Activated CD4-positive, alpha-beta T cell treated with anti-CD3 and anti-CD28 coated beads for 1 hour (primary cell): ENCODE measurements at places on chromosomes 4 and X.

- DNase-seq, result no peak
Observed at GRCh38 chr4:24053934-24054333, 164.1 kb upstream of the PPARGC1A start.

DNA sequence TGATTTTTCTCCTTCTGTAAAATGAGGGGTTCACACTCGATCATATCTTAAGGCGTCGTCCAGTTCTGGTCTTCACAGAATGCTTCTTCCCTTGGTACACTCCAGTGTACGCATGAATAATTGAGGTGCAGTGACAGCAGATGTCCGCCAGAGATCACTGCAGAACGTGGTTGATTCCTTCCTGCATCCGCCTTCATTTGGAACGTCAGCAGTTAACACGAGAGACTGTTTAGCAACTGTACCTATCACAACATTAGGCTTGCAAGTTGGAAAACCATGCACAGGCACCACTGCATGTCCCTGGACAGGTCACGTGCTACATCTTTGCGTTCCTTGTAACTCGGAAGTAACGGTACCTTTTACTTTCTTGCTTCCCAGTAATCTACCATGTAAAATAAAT, 66.0 kb upstream of the GEMIN8 start:
- DNase-seq, result peak; percentile 8

DNA sequence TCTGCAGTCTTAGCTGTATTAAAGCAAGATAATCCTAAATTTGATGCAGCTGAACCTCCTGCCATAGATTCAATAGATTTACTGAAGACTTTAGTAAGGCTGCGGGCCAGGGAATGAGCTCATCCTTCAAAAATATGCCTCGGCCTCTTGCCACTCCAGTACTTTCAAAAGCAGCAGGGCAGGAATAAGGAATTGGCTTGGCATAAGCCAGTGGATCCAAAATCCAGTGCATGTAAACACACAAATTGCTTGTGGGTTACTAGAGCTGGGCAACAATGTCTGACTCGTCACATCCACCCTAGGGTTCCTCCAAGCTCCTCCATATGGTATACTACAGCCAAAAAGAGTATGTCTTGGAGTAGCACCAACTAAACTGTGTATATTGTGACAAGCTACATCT, 165.0 kb downstream of the AMELX start:
- DNase-seq, result no peak

DNA sequence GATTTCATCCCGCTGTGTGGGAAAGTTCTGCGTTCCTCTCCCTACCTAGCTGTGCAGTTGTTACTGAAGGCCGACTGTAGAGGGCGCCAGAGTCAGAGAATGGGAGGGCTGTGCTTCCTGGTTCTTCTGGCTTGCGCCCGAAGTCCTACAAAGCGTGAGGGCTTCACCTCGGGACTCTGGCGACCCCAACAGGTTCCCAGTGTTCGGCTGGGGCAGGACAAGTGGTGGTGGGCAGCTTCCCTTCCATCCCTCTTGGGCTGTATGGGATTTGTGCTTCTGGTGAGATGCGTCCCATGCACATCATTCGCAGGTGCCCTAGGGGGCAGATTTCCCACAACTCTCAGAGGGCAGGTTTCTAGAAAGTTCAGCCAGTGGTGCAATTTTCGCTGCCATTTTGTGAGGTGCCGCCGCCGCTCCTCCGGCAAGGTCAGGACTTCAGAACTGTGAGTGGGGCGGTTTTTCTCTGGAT, 27.3 kb downstream of the CT45A1 start:
- no peak for DNase-seq

DNA sequence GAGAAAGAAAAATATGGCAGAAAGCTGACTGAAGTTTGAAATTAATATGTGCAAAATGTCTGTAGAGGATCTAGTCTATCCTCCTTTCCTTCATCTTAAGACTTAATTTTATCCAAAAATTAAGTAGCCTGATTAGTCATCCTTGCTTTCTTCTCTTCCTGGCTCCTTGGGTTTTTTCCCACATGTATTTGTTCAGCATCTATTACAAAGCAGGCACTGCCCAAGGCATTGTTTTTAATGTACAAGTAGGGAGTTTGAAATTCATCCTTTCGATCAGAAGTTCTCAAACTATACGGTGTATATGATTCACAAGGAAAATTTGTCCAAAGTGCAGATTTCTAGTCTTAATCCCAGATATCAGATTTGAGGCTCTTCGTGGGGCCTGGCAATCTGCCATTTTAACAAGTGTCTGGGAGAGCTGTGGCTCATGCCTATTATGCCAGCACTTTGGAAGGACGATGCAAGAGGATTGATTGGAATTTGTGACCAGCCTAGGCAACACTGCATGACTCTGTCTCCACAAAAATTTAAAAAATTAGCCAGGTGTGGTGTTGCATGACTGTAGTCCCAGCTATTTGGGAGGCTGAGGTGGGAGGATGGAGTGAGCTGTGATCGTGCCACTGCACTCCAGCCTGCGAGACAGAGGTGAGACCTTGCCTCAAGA, 19.4 kb upstream of the YTHDC1 start:
- no peak for DNase-seq

GRCh38 chrX:154022108-154022507, 2.4 kb upstream of the IRAK1 start:
- no peak for DNase-seq

DNA sequence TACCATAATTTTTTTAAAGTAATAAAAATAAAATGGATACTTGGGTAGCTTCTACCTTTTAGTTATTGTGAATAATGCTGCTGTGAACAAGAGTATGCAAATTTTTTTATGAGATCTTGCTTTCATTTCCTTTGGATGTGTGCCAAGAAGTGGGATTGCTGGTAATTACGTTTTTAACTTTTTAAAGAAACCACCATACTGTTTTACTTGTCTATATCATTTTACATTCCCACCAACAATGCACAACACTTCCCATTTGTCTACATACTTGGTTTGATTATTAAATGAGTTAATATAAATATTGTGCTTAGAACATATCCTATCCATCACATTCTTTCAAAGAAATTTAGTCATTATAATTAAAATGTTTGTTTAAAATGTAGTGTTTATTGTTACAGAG, 3.9 kb upstream of the SULT1B1 start:
- no peak for DNase-seq

GRCh38 chr4:24889991-24890390, 22.9 kb downstream of the CCDC149 start:
- DNase-seq, result no peak

DNA sequence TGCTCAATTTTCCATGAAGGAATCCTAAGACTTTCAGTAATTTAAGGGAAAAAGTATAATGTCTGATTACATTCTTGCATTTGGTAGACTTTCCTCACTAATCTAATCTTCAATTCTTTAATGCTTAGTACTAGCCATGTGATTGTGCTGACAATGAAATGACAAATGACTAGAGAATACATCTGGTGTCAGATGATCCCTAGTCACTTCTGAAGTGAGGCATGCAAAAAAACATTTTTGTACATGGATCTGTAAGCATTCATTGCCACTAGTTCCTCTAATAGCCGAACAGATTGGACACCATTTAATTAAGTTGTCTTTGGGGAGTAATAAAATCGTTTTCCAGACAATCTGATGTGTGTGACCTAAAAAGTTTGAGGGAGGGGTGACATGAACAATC, 62.7 kb upstream of the NRK start:
- DNase-seq, result no peak

DNA sequence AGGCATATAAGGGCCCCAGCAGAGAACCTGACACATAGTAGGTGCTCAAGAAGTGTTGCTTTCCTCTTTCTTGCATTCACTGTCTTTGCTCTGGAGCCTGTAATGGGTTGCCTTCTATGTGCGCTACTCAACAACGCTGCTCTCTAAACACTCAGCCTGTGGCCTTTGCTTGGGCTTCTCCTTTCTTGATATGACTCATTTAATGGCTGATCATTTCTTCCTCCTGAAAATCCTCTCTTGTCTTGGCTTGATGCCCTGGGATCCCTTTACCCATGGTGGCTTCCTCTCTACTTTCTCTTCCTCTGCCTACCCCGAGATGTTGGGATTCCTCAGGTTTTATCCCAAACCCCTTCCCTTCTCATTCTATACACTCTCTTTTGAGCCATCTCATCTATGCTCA, 19.9 kb upstream of the PJA1 start:
- DNase-seq, result no peak

GRCh38 chr4:6420036-6420435, 52.4 kb downstream of the PPP2R2C start:
- DNase-seq, result no peak

DNA sequence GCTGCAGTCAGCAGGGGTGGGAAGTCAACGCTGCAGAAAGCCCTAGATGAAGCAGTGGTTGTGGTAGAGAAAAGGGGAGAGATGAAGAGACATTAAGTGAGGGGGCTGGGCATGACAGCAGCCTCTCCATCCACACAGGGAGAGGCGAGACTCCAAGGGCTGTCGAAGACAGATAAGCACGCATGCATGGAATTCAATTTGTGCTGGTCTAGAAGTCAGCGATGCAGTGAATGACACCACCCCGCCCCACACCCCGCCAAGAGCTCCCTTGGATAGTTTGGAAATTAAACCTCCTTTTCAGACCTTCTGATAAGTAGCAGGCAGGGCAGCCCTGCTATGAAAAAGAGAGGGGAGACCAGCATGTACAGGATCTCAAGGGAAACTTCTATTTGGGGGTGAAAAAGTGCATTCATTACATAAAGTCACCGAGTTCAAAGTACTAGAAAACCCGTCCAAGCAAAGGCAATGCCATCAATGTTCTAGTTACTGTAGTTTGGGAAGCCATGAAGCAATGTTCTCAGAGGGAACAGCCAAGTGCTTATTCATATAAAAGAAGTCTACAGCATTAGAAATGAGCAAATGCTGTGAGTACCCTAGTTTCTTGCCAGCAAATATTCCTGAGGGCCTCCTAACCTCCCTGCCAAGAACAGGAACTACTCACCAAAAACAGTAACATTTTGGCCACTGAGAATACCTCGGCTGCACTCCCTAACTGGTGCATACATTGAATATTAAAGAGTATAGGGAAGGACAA, 152.3 kb upstream of the ANXA10 start:
- no peak for DNase-seq

GRCh38 chrX:97844943-97845342, 961.2 kb downstream of the RPA4 start:
- no peak for DNase-seq

DNA sequence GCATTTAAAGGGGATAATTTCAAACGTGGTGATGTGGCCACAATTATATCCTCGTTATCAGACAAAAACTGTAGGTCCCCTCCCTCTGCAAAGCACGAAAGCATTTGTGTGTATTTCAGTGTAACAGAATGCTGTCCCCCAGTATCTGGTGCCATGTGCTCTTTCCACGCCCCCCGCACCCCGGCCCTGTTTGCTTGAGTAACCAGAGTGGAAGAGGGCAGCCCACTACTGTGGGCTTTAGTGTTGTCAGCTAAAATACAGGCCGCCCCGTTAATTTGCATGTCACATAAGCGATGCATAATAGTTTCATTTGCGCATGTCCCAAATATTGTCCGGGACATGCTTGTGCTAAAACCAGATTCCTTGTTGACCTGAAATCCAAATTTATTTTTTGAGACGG, 110.1 kb downstream of the PHKA2 start:
- DNase-seq, result no peak

- no peak for DNase-seq
Observed at GRCh38 chr4:180832073-180832472, 1411.1 kb upstream of the TENM3 start.

DNA sequence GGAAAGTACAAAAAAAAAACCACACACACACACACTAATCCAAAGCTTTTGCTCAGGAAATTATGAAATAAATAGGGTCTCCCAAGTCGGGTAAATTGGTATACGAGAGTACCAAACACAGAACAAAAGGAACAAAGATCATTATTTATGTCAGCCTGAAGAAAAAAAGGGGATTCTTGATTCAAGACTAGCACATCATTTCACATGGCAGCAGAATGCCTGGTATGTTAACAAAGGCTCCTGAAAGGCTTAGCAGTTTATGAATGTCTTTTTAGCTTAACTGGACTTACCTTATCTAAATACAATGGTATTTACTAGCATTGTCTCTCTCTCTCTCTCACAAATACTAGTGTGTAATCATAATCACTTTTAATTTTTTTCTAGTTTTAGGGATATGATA, 11.3 kb downstream of the RAP2C start:
- DNase-seq, result no peak

- no peak for DNase-seq
Observed at GRCh38 chrX:37287741-37288444, 61.3 kb upstream of the PRRG1 start.

- no peak for DNase-seq
Observed at GRCh38 chr4:56768763-56769162, 52.7 kb downstream of the SPINK2 start.

DNA sequence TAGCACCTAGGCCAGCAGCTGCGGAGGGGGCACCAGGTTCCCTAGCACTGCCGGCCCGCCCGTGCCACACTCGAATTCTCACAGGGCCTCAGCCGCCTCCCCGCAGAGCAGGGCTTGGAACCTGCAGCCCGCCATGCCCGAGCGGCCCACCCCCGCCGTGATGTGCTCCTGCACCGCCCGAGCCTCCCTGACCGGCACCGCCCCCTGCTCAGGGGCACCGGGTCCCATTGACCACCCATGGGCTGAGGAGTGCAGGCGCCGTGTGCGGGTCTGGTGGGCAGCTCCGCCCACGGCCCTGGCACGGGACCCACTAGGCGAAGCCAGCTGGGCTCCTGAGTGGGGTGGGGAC, 35.4 kb upstream of the ENPP6 start:
- no peak for DNase-seq

DNA sequence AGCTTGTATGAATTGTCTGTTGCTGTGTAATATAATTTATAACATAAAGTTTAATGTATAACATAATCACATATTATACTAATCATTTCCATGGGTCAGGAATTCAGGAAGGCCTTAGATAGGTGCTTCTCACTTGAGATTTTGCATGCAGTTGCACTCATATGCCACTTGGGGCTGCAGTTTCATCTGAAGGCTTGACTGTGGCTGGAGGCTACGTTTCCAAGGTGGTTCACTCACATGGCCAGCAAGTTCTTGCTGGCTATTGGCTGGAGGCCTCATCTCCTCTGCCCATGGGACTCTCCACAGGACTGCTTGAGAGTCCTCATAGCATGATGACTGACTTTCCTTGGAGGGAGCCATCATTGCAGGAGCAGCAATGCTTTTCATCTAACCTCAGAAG, 53.4 kb upstream of the STX18 start:
- no peak for DNase-seq

DNA sequence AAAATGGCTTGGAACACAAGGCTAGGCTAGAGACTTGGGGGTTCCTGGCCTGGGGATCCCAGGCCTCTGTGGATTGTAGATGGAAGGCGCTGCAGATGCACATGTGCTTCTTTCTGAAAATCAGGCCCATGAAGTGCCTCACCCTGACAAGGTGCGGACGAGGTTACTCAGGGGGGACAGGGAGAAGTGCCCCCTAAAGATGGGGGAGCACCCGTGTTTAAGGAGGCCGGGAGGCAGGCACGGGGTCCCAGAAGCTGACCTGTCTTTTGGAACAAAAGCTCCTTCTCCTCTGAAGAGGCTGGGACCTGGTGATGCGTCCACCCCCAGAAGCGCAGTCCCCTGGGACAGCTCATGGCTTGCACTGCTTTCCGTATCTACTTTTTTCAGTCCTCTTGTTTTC, 2.4 kb downstream of the PDZD4 start:
- DNase-seq, result no peak

- no peak for DNase-seq
Observed at GRCh38 chrX:43108828-43109227, 330.9 kb upstream of the PPP1R2C start.

- DNase-seq, result no peak
Observed at GRCh38 chr4:16136311-16136710, 52.5 kb upstream of the PROM1 start.

GRCh38 chrX:104195013-104195412, 28.8 kb downstream of the FAM199X start:
- no peak for DNase-seq
